ENCODE measurements at places on chromosomes 1 and 21. TPM values are rescaled to one million over a fixed set of nuclear protein-coding genes. Genes with fewer than 3 reads are reported as not detected.

DNA sequence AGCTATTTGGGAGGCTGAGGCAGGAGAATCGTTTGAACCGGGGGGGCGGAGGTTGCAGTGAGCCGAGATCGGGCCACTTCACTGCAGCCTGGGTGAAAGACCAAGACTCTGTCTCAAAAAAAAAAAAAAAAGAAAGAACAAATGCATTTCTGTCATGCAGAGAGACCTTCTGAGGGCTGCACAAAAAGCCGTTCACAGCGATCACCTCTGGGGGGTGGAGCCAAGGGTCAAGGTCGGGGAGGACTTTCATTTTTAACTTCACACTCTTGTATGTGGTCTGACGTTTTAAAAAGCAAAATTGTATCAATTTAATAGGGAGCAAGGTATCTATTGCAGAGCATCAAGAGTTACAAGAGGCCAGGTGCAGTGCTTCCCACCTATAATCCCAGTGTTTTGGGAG, 26.6 kb upstream of the CLDN14 start:
- no peaks in the 10 kb centered on the region for H3K4me1 ChIP-seq
- H3K4me3 ChIP-seq = no peak overlapping the region
- H3K27ac ChIP-seq = no peak overlapping the region

The PLEKHG5 gene
- 1.3 TPM for total RNA-seq

The B3GALT5 gene
- total RNA-seq = not detected

- H3K27me3 ChIP-seq = peaks cover 34% of the 10 kb centered on the region
- H3K36me3 ChIP-seq = no peaks in the 10 kb centered on the region
- no peak overlapping the region for H3K4me3 ChIP-seq
- H3K4me1 ChIP-seq = peaks cover 21% of the 10 kb centered on the region
- no peak for DNase-seq
- H3K27ac ChIP-seq = no peak overlapping the region
These were observed 20.5 kb downstream of the KNCN start for GRCh38 chr1:46530791-46531409.

DNA sequence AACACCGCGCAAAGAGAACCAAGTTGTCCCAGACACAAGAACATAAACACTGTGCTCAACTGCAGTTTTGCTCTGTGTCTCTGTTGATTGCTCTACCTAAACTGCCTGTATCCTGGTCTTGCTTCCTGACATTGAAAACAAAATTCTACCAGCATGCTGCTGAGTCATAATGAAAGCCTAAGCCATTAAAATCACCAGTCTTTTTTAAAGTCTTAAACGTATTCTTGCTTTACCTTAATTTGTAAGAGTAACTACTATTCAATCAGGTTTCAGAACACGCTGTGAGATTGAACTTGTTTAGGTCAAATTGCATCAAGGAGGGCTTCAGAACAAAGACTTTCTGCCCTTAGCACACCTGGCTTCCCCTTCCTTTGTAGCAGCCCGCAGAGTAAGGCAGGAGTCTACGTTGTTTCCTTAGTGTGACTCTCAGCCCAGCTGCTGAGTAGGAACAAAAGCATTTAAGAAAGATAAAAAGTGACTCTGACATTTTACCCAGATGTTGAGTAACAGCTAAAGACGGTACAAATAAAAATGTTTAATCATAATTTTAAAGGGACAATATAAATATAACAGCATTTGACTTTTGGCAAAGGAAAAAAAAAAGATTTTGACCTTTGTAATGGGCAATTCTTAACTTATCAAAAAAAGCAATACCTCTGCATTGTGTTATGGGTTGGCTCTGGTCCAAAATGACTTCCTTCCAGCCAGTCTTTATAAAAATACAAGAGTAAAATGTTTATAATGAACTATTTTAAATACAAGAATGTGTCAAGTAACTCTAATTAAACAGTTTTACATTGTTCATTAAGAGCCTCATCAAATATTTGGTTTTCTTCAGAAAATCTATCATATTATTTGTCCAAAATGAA, 186.9 kb upstream of the ADGRL4 start:
- no peak overlapping the region for H3K27ac ChIP-seq
- H3K4me3 ChIP-seq = no peak overlapping the region
- H3K36me3 ChIP-seq = no peaks in the 10 kb centered on the region
- no peaks in the 10 kb centered on the region for H3K27me3 ChIP-seq
- peak; percentile 56 for DNase-seq
- H3K4me1 ChIP-seq = no peaks in the 10 kb centered on the region

DNA sequence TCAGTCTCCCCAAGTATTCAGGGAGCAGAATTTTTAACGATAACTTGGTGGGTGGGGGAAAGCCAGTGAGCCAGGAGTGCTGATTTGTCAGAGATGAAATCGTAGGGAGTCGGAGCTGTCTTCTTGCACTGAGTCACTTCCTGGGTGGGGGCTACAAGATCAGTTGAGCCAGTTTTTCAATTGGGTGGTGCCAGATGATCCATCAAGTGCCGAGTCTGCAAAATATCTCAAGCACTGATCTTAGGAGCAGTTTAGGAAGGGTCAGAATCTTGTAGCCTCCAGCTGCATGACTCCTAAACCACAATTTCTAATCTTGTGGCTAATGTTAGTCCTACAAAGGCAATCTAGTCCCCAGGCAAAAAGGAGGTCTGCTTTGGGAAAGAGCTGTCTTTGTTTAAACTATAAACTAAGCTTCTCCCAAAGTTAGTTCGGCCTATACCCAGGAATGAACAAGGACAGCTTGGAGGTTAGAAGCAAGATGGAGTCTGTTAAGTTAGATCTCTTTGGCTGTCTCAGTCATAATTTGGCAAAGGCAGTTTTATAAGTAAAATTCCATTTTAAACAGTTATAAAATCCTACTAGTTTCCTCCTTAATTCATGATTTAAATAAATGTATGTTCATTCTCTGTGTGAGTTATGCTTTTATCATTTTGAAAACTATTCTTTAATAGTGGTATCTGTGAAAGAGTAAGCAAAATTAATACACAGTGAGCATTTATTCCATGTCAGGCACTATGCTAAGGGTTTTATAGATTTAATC, 51.7 kb downstream of the SLC16A1 start:
- no peaks in the 10 kb centered on the region for H3K27me3 ChIP-seq
- H3K36me3 ChIP-seq = no peaks in the 10 kb centered on the region
- peak overlapping the region; percentile 45 for H3K27ac ChIP-seq
- peaks cover 28% of the 10 kb centered on the region for H3K4me1 ChIP-seq
- no peak overlapping the region for H3K4me3 ChIP-seq
- DNase-seq = peak; percentile 80

DNA sequence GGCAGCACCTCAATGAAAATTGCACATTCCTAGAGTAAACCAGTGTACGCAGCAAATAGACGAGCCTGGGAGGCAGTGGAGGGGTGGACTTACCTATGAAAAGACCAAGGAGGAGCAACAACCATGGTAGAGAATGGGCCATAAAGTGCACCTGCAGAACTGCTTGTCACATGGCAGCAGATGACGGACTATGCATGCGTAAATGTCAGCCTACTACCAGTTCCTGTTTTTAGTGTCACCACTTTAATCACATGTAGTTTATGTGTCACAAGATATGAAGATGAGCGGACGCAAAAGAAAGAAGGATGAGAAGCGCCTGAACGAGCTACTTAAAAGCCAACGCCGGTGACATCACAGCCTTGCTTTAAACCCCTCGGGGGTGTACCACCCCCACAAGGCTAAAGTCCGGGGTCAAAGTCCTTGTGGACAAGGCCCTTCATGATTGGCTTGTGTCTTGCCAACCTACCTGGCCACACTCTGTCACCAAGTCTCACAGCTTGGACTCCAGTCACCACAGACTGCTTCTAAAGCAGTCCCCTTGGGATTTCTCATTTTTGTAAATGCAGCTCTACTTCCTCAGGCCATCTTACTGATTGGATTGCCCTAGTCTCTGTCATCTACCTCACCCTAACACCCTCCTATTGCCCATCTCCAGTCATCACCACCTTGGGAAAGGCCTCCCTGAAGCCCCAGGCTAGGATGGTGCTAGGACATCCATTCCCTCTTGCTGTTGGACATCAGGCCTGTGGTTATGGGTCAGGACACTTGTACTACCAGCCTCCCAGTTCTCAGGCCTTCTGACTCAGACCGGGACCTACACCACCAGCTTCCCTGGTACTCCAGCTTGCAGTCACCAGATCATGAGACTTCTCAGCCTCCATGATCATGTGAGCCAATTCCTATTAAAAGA, 6.0 kb upstream of the LY9 start:
- no peak overlapping the region for H3K4me3 ChIP-seq
- H3K4me1 ChIP-seq = no peaks in the 10 kb centered on the region
- H3K27ac ChIP-seq = no peak overlapping the region

The CHRM3 gene
- total RNA-seq = not detected

DNA sequence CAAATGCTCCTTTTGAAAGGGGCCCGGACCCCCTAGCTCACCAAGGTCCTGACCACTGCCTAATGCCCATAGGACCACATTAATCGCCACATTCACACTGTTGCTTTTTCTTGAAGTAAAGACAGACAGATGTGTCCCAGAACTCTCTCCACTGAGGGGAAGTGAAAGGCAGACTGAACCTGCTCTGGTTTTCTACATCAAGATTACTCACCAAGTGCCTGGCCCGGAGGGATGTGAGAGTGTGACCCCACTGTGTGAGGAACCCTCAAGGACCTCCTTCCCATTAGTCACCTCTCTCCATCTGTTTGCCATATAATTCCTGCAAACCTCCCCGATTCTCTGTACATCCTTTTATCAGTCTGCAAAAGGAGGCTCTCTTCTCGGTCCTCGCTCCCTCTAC, 381.5 kb downstream of the OMA1 start:
- no peaks in the 10 kb centered on the region for H3K4me1 ChIP-seq
- no peak overlapping the region for H3K27ac ChIP-seq
- no peak for DNase-seq
- H3K36me3 ChIP-seq = no peaks in the 10 kb centered on the region
- no peaks in the 10 kb centered on the region for H3K27me3 ChIP-seq
- H3K4me3 ChIP-seq = no peak overlapping the region

- H3K27me3 ChIP-seq = peaks cover 2% of the 10 kb centered on the region
- H3K36me3 ChIP-seq = no peaks in the 10 kb centered on the region
- no peak for DNase-seq
- H3K4me1 ChIP-seq = no peaks in the 10 kb centered on the region
- no peak overlapping the region for H3K4me3 ChIP-seq
These were observed 633.3 kb downstream of the LMO4 start for GRCh38 chr1:87961992-87962391.

The PDE4B gene
- 10.9 TPM for total RNA-seq

The RSPO1 gene
- not detected for total RNA-seq
